ENCODE measurements at places on chromosomes 11 and 22.
A peak's percentile ranks its signal among the peaks of the same experiment; 100 is the strongest.

DNA sequence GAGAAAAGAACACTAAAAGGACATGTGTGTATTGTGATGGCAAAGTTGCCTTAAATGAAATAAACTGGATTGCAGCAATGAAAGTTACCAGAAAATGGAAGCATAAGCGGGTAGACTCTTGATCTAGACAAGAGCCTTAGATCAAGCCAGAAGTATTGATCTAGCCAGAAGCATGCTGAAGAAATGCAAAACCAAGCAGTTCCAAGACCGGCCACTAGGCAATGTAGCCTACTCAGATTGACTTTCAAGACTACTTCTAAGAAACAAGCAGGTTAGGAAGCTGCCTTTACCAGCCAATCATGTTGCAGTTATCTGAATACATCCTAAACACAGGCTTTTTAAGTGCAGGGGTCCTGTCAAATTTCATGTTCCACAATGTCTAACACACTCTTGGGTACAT is 54.6 kb downstream of the KCNA4 start:
- no peak for DNase-seq

GRCh38 chr11:115848080-115848479 is 343.9 kb upstream of the CADM1 start:
- no peak for DNase-seq

DNA sequence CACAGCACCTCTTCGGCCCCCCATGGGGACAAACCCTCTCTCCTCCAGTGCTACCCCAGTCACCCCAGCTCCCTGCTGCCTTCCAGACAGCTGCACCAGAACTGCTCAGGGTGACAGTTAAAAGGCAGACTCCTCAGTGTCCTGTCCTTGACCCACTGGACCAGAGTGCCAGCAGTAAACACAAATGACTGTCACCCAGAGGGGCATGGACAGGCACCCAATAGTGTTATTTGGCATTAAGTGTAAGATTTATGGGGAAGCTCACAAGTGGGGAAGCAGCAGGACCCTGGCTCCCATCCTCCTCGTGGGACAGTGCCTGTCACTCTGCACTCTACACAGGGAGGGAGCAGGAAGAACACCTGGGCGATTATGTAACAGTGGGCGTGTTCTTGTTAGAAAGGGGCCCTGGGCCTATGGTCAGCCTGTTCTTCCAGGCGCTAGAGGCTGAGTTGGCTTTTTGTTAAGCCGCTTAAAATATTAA is 5.0 kb downstream of the RPS19BP1 start:
- DNase-seq: no peak

DNA sequence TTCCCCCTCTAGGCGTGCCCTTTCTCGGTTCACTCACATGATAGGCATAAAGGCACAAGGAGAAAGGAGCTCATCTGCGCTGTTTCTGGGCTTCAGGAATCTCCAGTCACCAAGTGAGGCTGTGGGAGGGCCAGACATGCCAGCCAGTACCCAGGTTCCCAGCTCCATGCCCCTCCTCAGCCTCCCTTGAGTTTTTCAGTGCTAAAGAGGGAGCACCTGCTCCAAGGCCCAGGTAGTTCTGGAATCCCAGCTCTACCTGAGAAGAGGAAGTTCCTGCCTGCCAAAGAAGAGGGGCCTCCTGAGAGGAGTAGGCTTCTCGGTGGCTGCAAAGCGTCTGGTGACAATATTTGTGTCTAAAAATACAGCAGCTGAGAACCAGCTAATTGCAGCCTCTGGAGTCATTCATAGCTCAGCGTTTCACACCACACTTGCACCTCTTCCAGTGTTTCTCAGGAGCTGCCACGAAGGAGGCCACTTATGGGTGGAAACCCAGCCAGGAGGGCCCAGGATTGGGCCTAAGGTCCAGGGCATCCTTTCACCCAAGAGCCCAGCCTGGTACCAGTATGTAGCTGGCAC is 197.4 kb downstream of the TRIM29 start:
- DNase-seq: no peak

DNA sequence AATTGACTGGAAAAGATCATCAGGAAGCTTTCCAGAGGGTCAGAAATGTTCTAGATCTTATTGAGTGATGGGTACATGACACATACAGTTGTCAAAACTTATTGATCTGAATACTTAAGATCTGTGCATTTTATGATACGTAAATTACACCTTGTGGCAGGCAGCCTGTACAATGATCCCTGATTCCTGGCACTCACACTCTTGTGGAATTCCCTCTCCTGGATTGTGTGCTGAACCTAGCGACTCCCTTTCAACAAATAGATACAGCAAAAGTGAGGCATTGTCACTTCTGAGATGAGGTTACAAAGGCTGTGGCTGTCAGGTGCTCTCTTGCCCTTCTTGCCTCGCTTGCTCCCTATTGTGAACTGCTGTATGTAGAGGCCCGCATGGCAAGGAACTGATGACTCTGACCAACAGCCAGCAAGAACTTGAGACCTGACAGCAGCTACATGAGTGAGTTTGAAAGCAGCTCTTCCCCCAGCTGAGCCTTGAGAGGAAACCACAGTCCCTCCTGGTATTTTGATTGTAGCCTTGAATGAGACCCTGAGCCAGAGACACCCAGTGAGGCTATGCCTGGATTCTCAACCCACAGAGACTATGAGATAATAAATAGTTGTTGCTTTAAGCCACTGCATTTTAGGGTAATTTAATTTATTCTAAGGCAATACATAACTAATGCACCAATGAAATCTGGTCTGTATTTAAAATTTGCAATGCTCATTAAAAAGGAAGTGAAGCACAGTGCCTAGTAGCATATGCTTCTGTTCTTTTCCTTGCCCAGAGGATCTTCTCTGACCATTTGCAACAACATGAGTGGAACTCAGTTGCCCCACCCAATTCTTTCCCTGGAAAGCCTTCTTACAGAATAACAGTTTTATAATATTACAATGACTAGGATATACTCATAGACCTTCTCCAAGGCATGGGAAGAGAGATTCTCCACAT is 60.5 kb upstream of the IZUMO1R start:
- DNase-seq: no peak

- DNase-seq: no peak
Measured at GRCh38 chr22:44277386-44278135, 35.2 kb downstream of the SHISAL1 start.

DNA sequence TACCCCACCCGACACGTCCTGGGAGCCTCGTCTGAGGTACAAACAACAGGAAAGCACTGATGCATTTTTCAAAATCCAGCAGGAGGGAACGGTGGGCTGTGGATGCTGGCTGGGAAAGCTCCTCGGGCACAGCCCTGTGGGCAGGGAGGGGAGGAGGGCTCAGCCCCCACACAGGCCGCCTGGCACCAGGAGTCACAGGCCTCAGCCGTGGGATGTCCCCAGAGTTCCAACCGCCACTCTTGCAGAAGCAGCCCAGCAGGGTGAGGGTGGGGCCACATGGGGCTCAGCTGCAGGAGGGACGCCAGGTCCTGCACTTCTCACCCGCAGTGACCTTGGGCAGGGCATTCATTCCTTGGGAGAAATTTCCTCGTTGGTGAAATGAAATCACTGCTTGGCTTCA is 274.6 kb downstream of the BRD1 start:
- no peak for DNase-seq

GRCh38 chr11:122195790-122196189 is 79.8 kb upstream of the BLID start:
- no peak for DNase-seq

GRCh38 chr11:126123686-126124085 is 61.0 kb upstream of the CDON start:
- DNase-seq: no peak

DNA sequence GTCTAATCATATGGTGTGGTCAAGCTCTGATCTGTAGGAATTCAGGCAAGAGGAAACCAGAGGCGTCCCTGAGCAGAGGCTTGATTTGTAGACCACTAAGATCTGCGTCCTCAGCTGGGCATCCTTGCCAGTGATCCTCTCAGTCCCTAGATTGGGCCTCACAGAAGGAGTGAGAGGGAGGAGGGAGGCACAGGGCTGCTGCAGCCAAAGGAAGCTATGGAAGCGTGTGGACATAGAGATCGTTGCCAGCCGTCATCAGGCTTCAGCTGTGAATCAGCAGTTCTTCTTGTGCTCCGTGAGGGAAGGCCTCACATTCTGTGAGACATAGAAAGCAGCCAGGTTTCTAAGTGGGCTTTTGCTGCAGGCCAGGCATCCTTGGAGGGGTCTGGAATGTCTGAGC is 254.6 kb upstream of the KIRREL3 start:
- DNase-seq: no peak

- DNase-seq: no peak
Measured at GRCh38 chr11:111582163-111582562, 20.1 kb upstream of the SIK2 start.

DNA sequence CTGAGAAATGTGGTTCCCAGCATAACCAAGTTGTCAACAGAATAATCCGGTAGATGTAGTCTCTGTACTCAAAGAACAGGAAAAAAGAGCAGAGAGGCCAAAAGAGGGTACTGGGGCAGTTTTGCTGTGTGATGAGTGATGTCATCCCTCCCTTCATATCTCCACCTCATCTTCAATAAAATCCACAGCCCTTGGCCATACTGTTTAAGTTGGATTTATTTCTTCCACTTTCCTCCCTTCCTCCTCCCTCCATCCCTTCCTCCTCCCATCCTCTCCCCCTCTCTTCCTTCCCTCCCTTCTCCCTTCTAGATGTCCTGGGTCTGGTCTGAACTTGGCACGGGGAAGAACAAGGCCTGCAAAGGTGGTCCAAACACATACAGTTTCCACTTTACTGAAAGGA is 18.2 kb upstream of the GRK3 start:
- DNase-seq: no peak

GRCh38 chr22:43151251-43152002 is at the start of gene TSPO:
Gene TSPO, plus strand, starts transcription at chr22:43151559. Its CDS starts 7,680 bp downstream, at chr22:43159239.
- DNase-seq: peak; percentile 68

DNA sequence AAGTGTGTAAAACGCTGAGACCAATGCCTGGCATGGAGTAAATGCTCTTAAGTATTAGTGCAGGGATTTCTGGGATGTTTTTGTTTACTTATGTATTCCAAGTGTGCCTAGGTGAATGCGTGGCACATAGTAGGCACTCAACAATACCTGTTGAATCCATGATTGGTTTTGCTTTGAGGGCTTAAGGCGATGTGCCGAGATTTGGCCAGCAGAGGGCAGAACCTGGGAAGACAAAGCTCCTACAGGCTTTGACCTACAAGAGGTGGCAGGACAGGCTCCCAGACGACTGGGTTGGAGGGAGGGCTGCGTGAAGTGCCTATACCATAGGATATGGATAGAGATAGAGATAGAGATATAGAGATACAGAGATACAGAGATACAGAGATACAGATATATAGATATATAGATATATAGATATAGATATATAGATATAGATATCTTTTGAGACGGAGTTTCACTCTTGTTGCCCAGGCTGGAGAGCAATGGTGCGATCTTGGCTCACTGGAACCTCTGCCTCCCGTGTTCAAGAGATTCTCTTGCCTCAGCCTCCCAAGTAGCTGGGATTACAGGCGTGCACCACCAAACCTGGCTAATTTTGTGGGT is 13.9 kb downstream of the KCNE3 start:
- peak; percentile 70 for DNase-seq

DNA sequence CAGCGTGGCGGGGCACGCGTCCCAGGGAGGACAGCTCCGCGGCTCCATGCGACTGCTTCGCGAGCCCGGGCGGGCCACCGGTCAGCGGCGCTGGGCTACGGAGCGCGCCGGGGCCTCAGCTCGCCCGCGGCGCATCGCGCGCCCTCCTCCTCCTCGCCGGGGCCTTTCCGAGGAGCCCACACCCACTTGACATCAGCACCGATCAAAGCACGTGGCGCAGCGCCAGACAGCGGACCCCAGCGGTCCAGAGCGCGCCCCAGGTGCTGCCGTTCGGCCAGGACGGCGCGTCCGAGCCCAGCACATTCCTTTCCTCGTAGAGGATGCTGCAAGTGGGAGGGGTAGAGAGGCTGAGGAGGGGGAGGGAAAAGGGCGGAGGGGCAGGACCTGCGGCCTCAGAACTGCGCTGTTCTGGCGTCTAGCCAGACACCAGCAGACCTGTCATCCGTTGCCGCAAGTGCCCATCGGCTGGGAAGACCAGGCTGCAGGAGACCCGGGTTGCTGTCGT is 88.6 kb downstream of the PLEKHA7 start:
- peak; percentile 36 for DNase-seq

GRCh38 chr11:132898021-132898420 is 634.3 kb downstream of the OPCML start:
- no peak for DNase-seq

- DNase-seq: no peak
Measured at GRCh38 chr11:64642871-64643255, 51.8 kb downstream of the SLC22A12 start.

- DNase-seq: no peak
Measured at GRCh38 chr11:87391496-87391895, 353.8 kb downstream of the TMEM135 start.

DNA sequence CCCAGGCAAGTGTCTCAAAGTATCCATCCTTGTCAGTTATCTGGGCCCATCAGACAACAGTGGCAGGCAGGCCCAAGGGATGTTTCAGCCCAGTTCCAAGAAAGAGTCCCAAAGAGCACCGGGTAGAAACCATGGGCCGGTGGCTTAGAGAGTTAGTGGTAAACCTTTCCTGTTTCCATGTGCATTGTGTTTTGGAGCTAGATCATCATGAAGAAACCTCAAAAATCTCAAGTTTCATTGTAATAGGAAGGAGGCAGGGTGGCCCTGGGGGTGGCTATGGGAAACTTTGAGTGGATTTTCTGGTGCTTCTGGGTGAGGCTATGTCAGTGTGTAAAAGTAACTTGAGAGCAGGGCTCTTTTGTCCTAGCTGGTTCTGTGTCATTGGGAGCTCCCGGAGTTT is 68.1 kb downstream of the UBASH3B start:
- peak; percentile 56 for DNase-seq

DNA sequence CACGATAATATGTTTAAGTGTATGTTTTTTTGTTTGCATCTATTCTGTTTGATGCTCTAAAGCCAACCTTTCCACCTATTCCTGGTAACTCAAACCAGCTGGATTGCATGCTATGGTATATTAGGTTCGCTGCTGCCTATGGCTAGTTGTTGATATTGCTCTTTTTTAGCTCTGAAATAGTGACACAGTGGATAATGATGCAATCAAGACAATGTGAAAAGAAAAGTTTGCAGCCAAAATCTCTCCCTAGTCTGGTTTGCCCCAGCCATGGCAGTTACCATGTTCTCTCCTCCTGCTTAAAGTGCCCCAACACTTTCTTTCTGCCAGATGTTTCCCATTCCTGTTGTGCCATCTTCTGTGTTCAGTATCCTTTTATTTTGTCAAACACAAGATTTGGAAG is 269.7 kb downstream of the DYNC2H1 start:
- DNase-seq: no peak

GRCh38 chr11:59801981-59802638 is 8.5 kb downstream of the MRPL16 start:
- no peak for DNase-seq

DNA sequence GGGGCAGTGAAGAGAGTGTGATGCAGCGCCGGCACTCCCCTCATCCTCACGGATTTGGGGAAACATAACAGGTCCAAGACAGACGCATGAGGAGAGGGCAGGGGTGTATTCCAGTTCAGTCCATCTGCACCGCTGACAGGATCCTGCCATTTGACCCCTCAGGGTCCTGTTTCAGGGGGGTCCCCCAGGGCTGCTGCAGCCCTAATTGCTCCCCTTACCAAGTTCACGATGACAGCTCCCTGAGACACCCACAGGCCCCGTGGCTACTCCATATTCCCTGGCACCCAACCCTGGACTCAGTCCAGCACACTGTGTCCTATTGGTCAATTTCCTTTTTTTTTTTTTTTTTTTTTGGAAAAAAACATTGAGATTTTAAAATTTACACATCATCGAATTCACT is 41.5 kb downstream of the SHANK2 start:
- DNase-seq: no peak
